ENCODE measurements at places on chromosomes 5 and 9.

DNA sequence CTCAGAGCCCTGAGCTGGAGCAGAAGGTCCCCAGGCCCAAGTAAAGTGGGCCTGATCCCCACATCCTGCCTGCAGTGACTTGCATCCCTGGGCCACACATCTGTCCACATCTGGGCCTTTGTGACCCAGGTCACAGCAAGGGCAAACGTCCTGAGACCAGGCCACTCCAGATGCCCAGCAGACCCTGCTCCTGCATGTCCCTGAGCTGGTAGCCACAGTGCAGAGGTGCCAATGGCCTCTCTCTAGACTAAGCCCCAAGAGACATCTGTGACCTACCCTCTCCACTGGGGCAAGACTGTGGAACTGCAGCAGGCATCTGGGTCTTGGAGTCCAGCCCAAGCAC, 2.5 kb downstream of the FLT4 start:
- DNase-seq = no peak

GRCh38 chr5:61423487-61424145, 91.6 kb downstream of the ZSWIM6 start:
- no peak for DNase-seq

DNA sequence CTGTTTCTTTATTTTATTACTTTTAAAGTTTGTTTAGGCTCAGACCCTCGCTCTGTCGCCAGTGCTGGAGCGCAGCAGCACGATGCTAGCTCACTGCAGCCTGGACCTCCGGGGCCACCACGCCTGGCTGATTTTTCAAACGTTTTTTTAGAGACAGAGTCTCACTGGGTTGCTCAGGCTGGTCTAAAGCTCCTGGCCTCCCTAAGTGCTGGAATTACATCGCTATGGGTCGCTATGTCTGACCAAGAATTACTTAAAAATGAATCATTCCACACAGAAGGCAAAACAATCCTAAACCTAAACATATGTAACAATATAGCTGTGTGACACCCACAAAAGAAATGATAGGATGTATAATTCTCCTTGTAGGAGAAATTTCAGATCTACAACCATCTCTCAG, 86.9 kb upstream of the SIMC1 start:
- DNase-seq = no peak

- no peak for DNase-seq
These were observed 15.9 kb downstream of the SRD5A1 start for GRCh38 chr5:6649186-6649585.

DNA sequence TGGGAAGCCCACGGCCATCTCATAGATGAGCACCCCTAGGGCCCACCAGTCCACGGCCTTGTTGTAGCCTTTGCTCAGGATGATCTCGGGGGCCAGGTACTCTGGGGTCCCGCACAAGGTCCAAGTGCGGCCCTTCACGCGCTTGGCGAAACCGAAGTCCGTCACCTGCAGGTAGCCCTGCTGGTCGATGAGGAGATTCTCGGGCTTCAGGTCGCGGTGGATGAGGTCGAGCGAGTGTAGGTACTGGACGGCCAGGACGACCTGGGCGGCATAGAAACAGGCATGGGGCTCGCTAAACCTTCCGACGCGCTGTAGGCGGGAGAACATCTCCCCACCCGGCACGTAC, 558 bp downstream of the PRKACG start:
- DNase-seq = no peak

- DNase-seq = no peak
These were observed 586.4 kb downstream of the TAF11L14 start for GRCh38 chr5:18220631-18221030.

DNA sequence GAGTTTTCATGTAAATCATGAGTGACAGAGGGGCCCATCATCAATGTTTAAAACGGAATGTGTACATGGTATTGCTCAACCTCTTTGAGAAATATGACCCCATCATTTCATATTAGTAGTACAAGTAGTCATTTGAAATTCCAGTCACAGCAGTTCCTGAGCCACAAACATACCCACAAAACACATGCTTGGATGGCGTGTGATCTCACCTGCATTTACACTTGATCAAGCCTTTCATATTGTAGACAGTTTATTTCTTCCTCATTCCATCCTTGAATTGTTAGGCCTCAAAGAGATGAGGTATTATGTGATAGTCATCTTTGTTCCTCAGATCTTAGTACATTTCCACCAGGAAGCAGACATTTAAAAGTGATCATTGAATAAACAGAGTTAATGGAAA, 96.8 kb upstream of the TAS2R1 start:
- no peak for DNase-seq

Data from NCI-H524 treated with DMSO at 0.1 percent for 48 hours (cell line).